ENCODE measurements at places on chromosomes 1 and 21. TPM values are rescaled to one million over a fixed set of nuclear protein-coding genes. Genes with fewer than 3 reads are reported as not detected.

GRCh38 chr1:2210786-2211185 is 16.2 kb upstream of the FAAP20 start:
- H3K36me3 ChIP-seq = no peaks in the 10 kb centered on the region
- H3K27ac ChIP-seq = no peak overlapping the region
- no peak for DNase-seq
- H3K4me1 ChIP-seq = peaks cover 62% of the 10 kb centered on the region
- H3K4me3 ChIP-seq = no peak overlapping the region
- no peaks in the 10 kb centered on the region for H3K27me3 ChIP-seq

THEM5 gene
- 0.21 TPM for polyA plus RNA-seq

DNA sequence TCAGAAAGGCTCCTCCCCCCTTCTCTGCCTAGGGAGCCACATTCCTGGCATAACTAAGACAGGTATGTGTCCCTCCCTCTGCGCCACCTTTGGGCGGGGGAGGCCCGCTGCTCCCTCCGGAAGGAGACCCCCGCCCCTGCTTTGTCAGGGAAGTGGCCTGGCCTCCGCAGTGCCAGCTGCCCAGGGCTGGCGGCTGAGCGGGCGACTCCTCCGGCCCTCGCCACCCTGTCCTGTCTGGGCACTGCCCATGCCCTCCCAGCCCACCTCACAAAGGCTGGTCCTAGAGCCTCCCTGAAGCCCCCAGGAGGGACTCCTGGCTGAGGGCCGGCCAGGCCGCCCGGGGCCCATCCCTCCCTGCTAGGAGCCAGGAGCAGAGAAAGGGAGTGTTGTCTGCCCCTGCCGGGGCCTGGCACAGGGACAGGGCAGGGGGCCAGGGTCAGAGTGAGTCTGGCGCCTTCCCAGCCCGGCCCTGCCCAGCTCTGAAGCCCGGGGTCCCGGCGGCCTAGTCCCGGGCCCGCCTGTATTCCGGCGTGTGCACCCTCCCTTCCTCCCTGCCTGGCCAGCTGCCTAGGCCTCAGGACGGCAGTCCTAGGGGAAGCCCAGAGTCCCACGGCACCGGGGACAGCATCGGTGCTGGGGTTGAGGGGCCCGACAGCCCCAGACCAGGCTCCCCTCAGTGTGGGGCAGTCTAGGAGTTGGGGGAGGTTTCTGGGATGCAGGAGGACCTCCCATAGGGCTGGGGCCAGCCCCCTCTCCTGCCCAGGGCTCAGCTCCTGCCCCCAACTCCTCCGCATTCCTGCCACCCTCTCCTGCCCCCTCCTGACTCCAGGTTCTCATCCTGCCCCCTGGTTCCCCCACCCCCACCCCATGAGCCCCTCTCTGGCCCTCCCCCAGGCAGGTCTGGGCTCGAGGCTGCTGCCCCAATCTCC is 5.1 kb downstream of the AGRN start:
- no peaks in the 10 kb centered on the region for H3K36me3 ChIP-seq
- no peaks in the 10 kb centered on the region for H3K27me3 ChIP-seq
- H3K4me3 ChIP-seq = no peak overlapping the region
- peaks cover 35% of the 10 kb centered on the region for H3K4me1 ChIP-seq

GRCh38 chr1:240577095-240577494 is 34.9 kb downstream of the GREM2 start:
- no peak overlapping the region for H3K4me3 ChIP-seq
- H3K27me3 ChIP-seq = no peaks in the 10 kb centered on the region
- H3K27ac ChIP-seq = no peak overlapping the region
- no peaks in the 10 kb centered on the region for H3K36me3 ChIP-seq
- H3K4me1 ChIP-seq = no peaks in the 10 kb centered on the region

- no peak overlapping the region for H3K27ac ChIP-seq
- no peak overlapping the region for H3K4me3 ChIP-seq
- no peaks in the 10 kb centered on the region for H3K36me3 ChIP-seq
These were observed 53.9 kb downstream of the OPTC start for GRCh38 chr1:203547771-203548421.

DNA sequence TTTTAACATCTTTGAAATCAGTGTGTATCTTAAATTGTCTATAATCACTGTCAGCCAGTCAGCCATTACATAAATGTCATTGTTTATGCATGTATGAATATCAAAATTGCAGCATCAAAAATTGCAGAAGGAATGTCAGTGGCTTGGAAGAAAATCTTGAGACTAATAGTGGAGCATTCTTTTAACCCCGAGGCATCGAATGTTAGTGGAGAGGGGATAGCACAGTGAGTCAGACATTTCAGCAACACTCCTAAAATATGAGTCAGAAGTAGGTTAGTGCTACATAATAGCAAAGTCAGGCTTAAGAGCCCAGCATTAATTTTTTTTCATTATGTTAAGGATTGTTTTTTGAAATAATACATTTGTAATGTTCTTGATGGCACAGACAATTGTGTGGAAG is 45.5 kb downstream of the SNRPE start:
- no peaks in the 10 kb centered on the region for H3K27me3 ChIP-seq
- H3K36me3 ChIP-seq = no peaks in the 10 kb centered on the region
- no peaks in the 10 kb centered on the region for H3K4me1 ChIP-seq
- no peak overlapping the region for H3K4me3 ChIP-seq
- DNase-seq = peak; percentile 50

ARMH1 gene
- polyA plus RNA-seq = 6.1 TPM

GRCh38 chr1:33183306-33183705 is 1.5 kb upstream of the TRIM62 start:
- H3K4me3 ChIP-seq = no peak overlapping the region
- no peaks in the 10 kb centered on the region for H3K27me3 ChIP-seq
- DNase-seq = no peak

DNA sequence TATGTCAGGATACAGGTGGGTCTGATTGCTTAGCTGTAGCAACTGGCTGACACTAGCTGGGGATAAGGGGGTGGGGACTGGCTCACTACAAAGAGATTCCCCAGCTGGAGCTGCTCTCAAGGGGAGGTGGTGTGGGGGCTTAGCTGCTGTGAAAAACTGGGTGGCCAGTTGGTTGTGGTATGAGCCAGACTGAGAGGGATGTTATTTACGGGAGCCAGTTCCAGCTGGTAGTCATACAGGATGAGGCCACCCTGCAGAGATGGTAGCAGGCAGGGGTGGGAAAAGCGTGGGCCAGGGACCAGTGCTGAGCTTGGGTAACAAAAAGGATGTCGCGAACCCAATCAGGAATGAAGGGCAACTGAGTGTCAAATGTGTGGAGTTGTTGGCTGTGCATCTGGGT is 204.0 kb upstream of the C21orf91 start:
- H3K27me3 ChIP-seq = no peaks in the 10 kb centered on the region
- H3K4me1 ChIP-seq = no peaks in the 10 kb centered on the region
- H3K36me3 ChIP-seq = no peaks in the 10 kb centered on the region
- no peak overlapping the region for H3K27ac ChIP-seq

BRDT gene
- polyA plus RNA-seq = not detected

DNA sequence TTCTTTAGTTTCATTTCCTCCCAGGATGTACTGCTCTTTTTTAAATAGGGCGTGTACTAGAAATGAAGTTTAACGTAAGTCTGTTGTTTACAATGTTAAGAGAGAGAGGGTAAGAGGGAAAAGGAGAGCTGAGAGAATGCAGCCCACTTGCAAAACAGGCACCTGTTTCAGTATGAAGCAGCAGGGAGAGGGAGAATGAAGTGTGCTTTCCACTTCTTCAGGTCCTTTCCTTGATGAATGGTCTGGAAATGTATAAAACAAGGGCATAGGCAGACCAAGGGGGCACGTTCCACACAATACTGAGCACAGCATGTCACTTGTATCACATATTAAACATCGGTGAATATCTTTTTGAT is 2.0 kb downstream of the KCNA3 start:
- H3K4me1 ChIP-seq = no peaks in the 10 kb centered on the region
- no peaks in the 10 kb centered on the region for H3K36me3 ChIP-seq
- no peak overlapping the region for H3K27ac ChIP-seq

AMIGO1 gene
- 2.6 TPM for polyA plus RNA-seq

SPATA21 gene
- polyA plus RNA-seq = 0.92 TPM

GRCh38 chr1:232886271-232886670 is 64.1 kb upstream of the NTPCR start:
- H3K4me3 ChIP-seq = no peak overlapping the region
- H3K27me3 ChIP-seq = no peaks in the 10 kb centered on the region
- peak overlapping the region; percentile 42 for H3K27ac ChIP-seq
- peak; percentile 43 for DNase-seq
- H3K4me1 ChIP-seq = peaks cover 6% of the 10 kb centered on the region

MCOLN2 gene
- 1.2 TPM for polyA plus RNA-seq

KLHL20 gene
- polyA plus RNA-seq = 10.0 TPM

- DNase-seq = no peak
- H3K36me3 ChIP-seq = no peaks in the 10 kb centered on the region
- H3K4me1 ChIP-seq = peaks cover 10% of the 10 kb centered on the region
- no peak overlapping the region for H3K4me3 ChIP-seq
- no peaks in the 10 kb centered on the region for H3K27me3 ChIP-seq
- H3K27ac ChIP-seq = no peak overlapping the region
These were observed 17.5 kb downstream of the ZMYM4 start for GRCh38 chr1:35285771-35286606.

HES3 gene
- not detected for polyA plus RNA-seq

DNA sequence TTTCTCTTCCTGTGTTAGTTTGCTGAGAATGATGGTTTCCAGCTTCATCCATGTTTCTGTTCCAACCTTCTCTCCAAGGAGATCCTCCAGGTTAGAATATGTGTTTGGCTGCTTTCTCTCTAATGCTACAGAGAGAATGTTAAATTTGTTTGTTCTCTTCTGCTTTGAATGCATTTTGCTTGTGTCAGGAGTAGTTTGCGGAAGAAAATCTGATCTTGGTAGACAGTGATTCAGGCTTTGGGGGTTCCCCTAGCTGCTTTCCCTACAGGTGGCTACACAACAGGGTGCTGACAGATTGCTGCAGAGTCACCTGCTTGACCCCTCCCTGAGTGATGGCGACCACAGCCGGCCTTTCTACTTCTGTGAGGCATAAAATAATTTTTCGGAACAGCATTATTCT is 41.8 kb downstream of the MACO1 start:
- no peaks in the 10 kb centered on the region for H3K27me3 ChIP-seq
- H3K36me3 ChIP-seq = no peaks in the 10 kb centered on the region
- no peak for DNase-seq
- no peak overlapping the region for H3K4me3 ChIP-seq

DNA sequence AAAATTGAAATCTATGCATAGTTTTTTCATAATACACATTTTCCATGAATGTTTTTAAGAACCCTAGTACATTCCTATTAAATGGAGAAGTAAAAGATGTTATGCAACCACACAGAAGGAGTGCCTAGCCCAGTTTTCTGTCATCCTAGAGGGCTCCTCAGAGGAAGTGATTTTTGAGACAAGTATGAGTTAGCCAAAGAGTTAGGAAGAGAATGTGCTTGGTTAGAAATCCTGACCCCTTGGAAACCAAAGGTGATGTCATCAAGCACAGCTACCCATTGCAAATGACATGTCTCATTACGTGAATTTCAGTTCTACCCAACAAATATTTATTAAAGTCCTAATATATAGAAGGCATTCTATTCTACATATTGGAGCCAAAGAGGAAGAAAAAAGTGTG is 88.9 kb upstream of the TNFSF4 start:
- H3K4me1 ChIP-seq = no peaks in the 10 kb centered on the region
- no peak overlapping the region for H3K27ac ChIP-seq
- DNase-seq = no peak
- H3K27me3 ChIP-seq = no peaks in the 10 kb centered on the region
- H3K36me3 ChIP-seq = no peaks in the 10 kb centered on the region
- no peak overlapping the region for H3K4me3 ChIP-seq

All from hepatocyte (in vitro differentiated cells).